Cerebellar nuclear complex (tissue), 1 donor: ENCODE measurements at places on chromosomes 13 and 19.
A peak's percentile ranks its signal among the peaks of the same experiment; 100 is the strongest.

GRCh38 chr13:30798776-30799355 is 63.5 kb downstream of the ALOX5AP start:
- DNase-seq, result no peak

- no peak for DNase-seq
Observed at GRCh38 chr19:40570313-40571004, 6.2 kb upstream of the SHKBP1 start.

- no peak for DNase-seq
Observed at GRCh38 chr19:30684613-30685012, 312.4 kb downstream of the ZNF536 start.

- DNase-seq, result no peak
Observed at GRCh38 chr13:51601601-51602565, 17.6 kb downstream of the WDFY2 start.

DNA sequence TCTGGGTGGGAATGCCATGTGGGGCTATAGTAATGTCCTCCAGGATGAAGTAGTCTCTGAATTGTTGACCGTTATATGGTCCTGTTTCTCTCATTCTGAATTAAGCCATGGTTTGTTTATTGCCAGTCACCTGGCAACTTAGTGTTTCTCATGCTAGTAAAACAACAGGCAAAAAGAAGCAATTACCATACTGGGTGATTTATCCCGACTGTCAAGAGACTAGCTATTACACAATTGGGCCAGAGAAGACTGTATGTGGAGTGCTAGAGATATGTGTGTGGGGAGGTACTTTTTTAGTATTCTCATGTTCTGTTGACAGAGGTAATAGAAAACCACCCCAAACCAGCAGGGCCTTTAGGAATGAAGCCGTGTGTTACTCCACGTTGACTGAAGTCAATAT is 258.2 kb downstream of the TDRD3 start:
- no peak for DNase-seq

DNA sequence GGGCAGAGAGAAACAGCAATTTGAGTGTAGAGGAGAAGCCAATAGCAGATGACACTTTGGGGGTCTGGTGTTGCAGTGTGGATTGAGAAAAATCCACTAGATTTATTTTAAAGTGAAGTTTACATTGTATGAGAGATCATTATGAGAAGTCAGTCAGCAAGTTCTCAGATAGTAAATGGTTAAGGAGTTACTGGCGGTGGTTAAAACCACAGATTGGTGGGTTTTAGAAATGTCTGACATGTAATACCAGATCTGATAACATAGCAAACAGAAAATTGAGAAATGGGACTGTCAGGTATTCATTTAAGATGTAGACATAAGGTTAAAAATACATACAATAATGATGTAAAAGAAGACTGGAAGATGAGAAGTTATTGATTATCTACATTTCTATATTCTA is 7.2 kb downstream of the ABHD13 start:
- DNase-seq, result no peak

DNA sequence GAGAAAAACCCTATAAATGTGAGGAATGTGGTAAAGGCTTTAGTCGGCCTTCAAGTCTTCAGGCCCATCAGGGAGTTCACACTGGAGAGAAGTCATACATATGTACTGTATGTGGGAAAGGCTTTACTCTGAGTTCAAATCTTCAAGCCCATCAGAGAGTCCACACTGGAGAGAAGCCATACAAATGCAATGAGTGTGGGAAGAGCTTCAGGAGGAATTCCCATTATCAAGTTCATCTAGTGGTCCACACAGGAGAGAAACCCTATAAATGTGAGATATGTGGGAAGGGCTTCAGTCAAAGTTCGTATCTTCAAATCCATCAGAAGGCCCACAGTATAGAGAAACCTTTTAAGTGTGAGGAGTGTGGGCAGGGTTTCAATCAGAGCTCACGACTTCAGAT is 11.7 kb downstream of the ZNF226 start:
- no peak for DNase-seq

DNA sequence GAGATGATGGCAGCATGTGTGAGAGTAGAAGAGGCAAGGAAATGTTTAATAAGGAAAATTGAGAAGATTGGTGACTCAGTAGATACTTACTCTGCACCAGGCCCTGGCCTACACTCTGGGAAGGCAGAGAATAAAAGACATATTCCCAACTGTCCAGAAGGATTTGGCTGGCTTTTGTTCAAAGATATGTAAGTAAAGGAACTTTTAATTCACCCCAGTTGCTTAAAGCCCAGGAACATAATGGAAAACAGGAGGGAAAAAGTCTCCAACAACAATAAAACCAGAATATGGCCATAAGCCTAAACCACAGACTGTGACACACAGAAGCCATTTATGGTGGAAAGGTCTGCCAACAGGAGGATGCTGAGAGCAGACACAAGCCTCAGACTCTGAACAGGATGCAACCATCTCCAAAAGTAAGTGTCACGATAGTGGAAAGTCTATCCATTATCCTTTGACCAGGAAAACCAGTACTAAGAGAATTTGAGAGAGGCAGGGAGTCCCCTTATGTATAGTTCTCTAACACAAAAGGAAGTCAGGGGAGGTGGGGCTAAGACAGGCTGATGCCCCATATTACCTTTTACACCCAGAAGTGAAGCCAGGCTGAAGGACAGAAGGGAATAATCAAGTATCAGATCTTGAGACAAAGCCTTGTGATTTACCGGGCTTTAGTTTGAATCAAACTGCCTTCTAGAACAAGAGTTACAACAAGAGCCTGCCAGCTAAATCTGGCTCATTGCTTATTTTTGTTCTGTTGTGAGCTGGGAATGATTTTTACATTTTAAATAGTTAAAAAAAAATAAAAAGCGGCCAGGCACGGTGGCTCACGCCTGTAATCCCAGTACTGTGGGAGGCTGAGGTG is 169.5 kb upstream of the STARD13 start:
- DNase-seq, result no peak

- no peak for DNase-seq
Observed at GRCh38 chr13:64369121-64369520, 2861.0 kb downstream of the PCDH9 start.

DNA sequence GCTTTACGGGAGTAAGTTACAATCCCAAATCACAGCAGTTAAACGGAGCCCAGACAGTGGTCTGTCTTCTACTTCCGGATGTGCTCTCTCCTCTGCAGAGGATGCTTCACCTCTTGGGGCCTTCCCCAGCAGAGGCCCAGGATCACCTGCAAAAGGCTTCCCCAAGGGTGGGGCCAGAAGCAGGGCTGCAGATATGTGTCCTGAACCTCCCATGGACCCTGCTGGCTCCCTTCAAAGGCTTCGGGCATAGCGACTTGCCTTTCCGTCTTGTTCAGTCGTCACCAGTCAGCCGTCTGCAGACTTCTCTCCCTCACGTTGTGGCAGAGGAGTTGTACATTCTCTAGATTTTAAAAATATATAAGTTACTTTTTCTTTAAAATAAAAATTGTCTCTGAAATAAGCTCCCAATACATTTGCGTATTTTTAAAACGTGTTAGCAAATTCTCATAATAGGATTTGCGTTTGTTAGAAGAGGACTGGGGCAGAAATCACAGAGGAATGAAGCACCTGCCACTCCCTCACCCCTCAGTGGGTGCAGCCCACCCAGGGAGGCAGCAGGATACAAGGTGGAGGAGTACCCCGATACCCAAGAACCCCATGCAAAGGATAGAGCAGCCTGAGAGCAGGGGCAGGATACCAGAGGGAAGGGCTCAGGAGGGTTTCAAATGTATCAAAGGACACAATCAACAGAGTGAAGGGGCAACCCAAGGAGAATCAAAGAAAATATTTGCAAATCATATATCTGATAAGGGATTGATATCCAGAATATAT is 22.9 kb upstream of the MEDAG start:
- DNase-seq, result no peak

- no peak for DNase-seq
Observed at GRCh38 chr19:53332484-53332883, 1.1 kb upstream of the ZNF845 start.

DNA sequence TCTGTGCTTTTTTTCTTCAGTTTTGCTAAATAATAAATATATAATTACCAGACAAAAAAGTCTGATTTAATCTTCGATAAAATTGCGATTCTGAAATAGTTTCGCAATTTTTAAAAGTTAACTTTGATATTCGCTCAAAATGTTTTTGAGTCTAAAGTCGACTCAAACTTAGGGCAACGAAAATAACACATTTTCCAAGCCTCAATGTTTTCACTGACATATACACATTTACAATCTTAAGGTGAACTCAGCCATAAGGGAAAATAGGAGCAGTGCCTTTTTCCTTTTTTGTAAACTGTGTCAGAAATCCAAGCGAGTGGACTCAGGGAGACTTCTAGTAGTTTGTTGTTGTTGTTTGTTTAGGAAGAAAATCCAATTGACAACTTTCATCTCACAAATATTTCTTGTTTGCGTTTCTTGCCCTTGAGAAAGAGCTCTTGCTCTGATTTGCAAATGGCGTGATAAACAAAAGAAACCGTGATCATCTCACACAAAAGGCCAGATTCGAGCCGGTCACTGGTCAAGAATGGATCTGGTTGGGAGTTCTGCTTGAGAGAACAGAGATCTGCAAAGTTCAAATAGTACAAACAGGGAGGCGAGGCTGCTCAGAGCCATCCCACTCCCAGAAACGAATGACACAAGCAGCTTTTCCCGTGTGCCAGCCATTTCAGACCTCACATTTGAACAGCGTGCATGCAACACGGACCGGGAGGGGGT is 2.1 kb downstream of the SOX21 start:
- no peak for DNase-seq

DNA sequence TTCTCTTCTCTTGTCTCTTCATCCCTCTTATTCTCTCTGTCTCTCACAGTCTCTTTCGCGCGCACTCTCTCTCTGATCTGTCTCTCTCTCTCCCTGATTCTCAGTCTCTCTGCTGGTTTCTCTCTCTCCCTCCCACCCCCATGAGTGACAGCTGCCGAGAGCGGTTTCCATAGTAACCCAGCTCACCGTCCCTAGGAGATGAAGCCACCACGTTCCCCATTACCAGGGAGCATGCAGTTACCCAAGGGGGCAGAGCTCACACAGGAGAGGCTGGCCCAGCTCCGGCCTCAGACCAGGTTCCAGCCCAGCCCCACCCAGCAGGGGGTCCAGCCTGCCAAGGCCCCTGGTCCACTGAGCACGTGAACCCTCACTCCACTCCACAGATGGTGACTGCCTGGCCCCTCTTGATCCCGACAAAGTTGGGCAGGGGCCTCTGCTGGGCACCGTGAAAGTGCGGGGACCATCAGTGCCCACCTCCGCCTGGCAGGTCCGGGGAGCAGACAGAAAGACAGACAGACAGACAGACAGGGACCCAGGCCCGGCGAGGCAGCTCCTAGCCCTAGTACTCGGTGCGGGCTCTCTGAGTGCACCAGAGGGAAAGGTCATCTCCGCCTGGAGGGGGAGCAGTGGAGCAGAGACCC is 50.6 kb downstream of the CELF5 start:
- peak; percentile 9 for DNase-seq

DNA sequence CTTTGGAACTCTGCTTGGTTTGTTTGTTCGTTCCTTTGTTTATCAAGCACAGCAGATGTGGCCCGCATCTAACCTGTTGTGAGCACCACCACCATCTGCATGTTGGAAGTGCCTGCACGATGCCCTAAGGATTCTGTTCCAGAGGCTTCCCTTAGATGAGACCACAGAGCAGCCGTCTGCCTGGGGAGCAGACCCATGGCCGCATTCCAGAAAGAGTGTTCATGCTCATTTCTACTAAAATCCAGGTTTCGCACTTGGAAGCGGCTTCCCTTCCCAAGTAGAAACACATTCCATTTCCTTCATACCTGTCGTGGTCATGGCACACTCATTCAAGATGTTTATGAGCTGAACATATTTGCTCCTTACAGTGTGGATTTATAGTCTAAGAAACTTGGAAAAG is 27.2 kb downstream of the COL4A2 start:
- DNase-seq, result no peak

DNA sequence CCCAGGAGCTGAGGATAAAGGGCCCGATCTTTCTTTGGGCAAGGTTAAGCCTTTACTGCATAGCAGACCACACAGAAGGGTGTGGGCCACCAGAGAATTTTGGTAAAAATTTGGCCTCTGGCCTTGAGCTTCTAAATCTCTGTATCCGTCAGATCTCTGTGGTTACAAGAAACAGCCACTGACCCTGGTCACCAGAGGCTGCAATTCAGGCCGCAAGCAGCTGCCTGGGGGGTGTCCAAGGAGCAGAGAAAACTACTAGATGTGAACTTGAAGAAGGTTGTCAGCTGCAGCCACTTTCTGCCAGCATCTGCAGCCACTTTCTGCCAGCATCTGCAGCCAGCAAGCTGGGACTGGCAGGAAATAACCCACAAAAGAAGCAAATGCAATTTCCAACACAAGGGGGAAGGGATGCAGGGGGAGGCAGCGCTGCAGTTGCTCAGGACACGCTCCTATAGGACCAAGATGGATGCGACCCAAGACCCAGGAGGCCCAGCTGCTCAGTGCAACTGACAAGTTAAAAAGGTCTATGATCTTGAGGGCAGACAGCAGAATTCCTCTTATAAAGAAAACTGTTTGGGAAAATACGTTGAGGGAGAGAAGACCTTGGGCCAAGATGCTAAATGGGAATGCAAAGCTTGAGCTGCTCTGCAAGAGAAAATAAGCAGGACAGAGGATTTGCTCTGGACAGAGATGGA is 8.4 kb upstream of the CEACAM19 start:
- DNase-seq, result no peak

DNA sequence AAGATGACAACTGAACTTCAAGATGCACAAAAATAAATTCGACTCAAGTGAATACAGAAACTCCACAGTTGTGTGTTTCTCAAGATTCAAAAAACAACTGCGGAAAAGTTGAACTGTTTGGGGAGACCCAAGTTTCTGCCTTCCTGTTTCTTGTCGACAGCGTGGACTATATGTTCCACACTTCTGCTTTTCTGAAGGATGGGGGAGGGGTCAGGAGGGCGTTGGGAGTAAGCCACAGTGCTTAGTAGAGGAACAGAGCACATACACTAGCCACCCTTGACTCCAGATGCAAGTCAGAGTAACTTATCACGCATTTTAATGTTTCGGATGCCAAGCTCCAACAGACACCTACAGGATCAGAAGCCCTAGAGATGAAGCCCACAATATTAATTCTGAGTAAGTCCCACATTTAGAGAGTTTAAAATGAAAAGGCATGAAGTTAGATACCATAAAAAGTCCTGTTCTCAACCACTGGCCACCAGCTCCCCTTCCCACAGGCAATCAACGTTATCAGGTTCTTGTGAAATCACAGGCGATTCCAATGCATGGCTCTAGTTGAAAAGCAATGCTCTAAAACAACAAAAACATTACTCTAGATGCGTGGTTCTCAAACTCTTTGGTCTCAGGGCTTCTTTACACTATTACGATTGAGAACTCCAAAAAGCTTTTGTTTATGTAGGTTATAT is 4.2 kb downstream of the TUBGCP3 start:
- no peak for DNase-seq

GRCh38 chr19:800360-801029 is 3.2 kb downstream of the PTBP1 start:
- DNase-seq, result no peak

- no peak for DNase-seq
Observed at GRCh38 chr13:41178040-41178439, 16.3 kb downstream of the KBTBD7 start.
